Fibroblast of lung (primary cell): ENCODE measurements at places on chromosomes 1 and 21. TPM values are rescaled to one million over a fixed set of nuclear protein-coding genes. Genes with fewer than 3 reads are reported as not detected.
A peak's percentile ranks its signal among the peaks of the same experiment; 100 is the strongest.

LIN28A gene
- not detected in 2 replicates for total RNA-seq

DNA sequence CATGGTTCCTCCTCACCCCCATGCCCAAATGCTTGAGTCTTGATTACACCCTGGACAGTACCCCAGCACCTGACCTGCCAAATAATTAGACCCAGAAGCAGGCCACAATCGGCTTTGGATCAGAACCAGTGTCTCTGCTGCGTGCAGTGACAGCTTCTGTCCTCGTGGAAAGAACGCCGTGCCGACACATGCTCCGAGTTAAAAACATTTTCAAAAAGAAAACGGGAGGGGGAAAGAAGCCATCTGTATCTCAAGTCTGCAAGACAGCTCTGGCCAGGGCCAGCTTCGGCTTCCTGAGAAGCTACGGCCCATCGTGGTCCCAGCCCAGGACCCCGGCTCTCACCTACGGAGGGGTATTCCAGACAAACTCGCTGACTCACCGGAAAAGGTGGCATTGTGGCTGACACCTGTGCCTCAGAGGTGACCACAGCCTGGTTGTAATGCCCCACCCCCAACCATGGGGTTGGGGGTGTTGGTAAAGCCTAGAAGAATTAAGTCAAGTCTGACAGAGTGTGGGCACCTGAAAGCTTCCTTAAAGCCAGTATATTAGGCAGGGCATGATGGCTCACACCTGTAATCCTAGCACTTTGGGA, 25.8 kb downstream of the SSBP3 start:
- H3K4me1 ChIP-seq, result peaks cover 8% of the 10 kb centered on the region
- no peak overlapping the region for H3K27ac ChIP-seq
- H3K36me3 ChIP-seq, result no peaks in the 10 kb centered on the region
- no peak for DNase-seq

DNA sequence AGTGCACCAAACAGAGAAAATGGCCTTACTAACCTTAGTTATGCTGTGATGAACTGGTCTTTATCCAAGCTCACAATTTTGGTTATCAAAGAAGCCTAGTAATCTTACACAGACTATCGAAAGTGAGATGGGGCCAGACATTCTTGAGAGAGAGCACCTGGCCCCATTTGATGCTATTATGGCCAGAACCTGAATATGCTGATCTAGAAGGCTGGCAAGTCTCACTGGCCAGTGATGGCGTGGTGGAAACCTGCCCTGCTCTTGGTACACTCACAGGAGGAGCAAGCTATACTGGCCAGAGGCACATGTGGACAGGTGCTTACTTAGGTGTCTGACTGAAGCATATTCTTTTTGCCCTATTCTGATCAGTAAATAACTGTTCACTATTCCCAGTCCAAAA, 357.8 kb upstream of the ZRANB2 start:
- H3K27ac ChIP-seq, result no peak overlapping the region
- no peaks in the 10 kb centered on the region for H3K4me1 ChIP-seq
- DNase-seq, result no peak
- H3K27me3 ChIP-seq, result no peaks in the 10 kb centered on the region
- no peaks in the 10 kb centered on the region for H3K36me3 ChIP-seq

DNA sequence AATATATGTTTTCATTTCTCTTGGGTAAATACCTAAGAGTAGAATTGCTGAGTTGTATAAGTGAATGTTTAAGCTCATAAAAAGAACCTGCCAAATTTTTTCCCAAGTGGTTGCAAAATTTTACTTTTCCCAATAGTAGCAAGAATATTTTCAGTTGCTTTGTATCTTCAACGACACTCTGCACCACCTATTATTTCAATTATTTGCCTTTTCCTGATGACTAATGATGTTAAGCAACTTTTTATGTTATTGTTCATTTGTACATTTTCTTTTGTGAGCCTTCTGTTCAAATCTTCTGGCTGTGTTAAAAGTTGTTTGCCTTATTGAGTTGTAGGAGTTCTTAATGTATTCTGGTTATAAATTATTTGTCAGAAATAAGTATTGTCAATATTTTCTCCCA, 299.1 kb upstream of the NRIP1 start:
- H3K4me1 ChIP-seq, result no peaks in the 10 kb centered on the region
- DNase-seq, result no peak
- H3K36me3 ChIP-seq, result no peaks in the 10 kb centered on the region
- no peak overlapping the region for H3K27ac ChIP-seq
- H3K27me3 ChIP-seq, result no peaks in the 10 kb centered on the region
- no peak overlapping the region for H3K4me3 ChIP-seq

DNA sequence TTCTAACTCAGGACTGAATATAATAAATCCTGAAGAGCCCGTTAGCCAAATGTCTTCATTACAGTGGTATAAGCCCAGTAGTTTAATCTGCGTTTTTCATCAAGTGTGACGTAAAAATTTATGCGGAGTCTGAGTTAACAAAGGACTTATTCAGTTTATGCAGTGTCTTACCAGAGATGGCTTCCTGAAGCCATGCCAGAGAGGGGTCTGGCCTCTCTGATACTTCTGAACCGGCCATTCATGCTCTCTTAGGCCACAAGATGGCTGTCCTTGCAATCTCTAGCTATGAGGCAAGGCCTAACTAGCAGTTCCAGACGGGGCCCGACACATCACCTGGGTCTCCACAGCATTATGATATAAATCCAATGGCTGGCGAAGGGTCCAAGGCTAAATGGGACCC, 101.4 kb downstream of the TEX35 start:
- H3K36me3 ChIP-seq, result no peaks in the 10 kb centered on the region
- no peak for DNase-seq
- H3K4me3 ChIP-seq, result no peak overlapping the region
- H3K27me3 ChIP-seq, result no peaks in the 10 kb centered on the region

GRCh38 chr1:66443793-66444192, 90.2 kb upstream of the SGIP1 start:
- no peaks in the 10 kb centered on the region for H3K27me3 ChIP-seq
- H3K4me3 ChIP-seq, result no peak overlapping the region
- peak; percentile 43 for DNase-seq
- H3K4me1 ChIP-seq, result no peaks in the 10 kb centered on the region
- H3K36me3 ChIP-seq, result no peaks in the 10 kb centered on the region

GRCh38 chr1:116076831-116077230, 34.4 kb upstream of the MAB21L3 start:
- no peaks in the 10 kb centered on the region for H3K36me3 ChIP-seq
- DNase-seq, result no peak
- H3K4me3 ChIP-seq, result no peak overlapping the region
- H3K4me1 ChIP-seq, result no peaks in the 10 kb centered on the region
- no peak overlapping the region for H3K27ac ChIP-seq
- H3K27me3 ChIP-seq, result no peaks in the 10 kb centered on the region

GRCh38 chr21:38439957-38440356, 58.3 kb downstream of the ERG start:
- H3K4me3 ChIP-seq, result no peak overlapping the region
- no peaks in the 10 kb centered on the region for H3K27me3 ChIP-seq
- no peak overlapping the region for H3K27ac ChIP-seq
- H3K4me1 ChIP-seq, result no peaks in the 10 kb centered on the region
